ENCODE measurements at places on chromosomes 5 and 9. TPM values are rescaled to one million over a fixed set of nuclear protein-coding genes. Genes with fewer than 3 reads are reported as not detected.

Gene ANP32B
- total RNA-seq, result 9.4 TPM

Gene AGXT2
- total RNA-seq, result not detected

Gene GARNL3
- 5.0 TPM for total RNA-seq

Gene IFNA21
- total RNA-seq, result not detected

Gene C9orf153
- total RNA-seq, result not detected

Gene DOCK8
- not detected for total RNA-seq

GRCh38 chr9:79946712-79947111 is 374.9 kb downstream of the TLE4 start:
- no peaks in the 10 kb centered on the region for H3K36me3 ChIP-seq
- H3K4me3 ChIP-seq, result no peak overlapping the region
- no peaks in the 10 kb centered on the region for H3K27me3 ChIP-seq
- peaks cover 2% of the 10 kb centered on the region for H3K4me1 ChIP-seq
- no peak overlapping the region for H3K27ac ChIP-seq

GRCh38 chr5:32646061-32646969 is 61.0 kb downstream of the SUB1 start:
- no peaks in the 10 kb centered on the region for H3K27me3 ChIP-seq
- H3K36me3 ChIP-seq, result no peaks in the 10 kb centered on the region
- no peak for DNase-seq
- no peak overlapping the region for H3K4me3 ChIP-seq

- peaks cover 8% of the 10 kb centered on the region for H3K4me1 ChIP-seq
- DNase-seq, result peak; percentile 56
- H3K4me3 ChIP-seq, result no peak within 1 kb of the TSS
- H3K27me3 ChIP-seq, result no peaks in the 10 kb centered on the region
- no peaks in the 10 kb centered on the region for H3K36me3 ChIP-seq
- no peak within 1 kb of the TSS for H3K27ac ChIP-seq
These were observed at the start of gene RANBP3L for GRCh38 chr5:36301858-36302603. TSS of gene RANBP3L (minus strand) at chr5:36301902. CDS start at chr5:36301416, 486 bp downstream.

DNA sequence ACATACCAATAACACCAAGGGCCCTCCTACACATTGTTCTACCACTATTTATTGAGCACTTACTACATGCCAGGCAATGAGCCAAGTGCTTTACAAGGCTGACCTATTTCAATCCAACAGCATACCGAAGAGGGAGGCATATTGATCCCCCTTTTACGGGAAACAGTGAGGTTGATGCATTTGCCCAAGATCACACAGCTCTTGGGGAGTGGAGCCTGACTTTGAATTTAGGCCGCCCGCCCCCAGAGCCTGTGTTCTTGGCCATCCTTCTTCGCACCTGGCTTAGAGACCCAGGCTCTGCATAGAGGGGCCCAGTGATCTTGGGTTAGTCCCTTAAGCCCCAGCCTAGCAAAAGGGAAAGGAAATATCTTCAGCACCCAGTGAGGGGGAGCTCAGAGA is 158.1 kb upstream of the IER5L start:
- no peaks in the 10 kb centered on the region for H3K36me3 ChIP-seq
- H3K4me1 ChIP-seq, result peaks cover 42% of the 10 kb centered on the region
- no peak overlapping the region for H3K4me3 ChIP-seq

GRCh38 chr9:33686942-33687341 is 108.4 kb upstream of the PRSS3 start:
- DNase-seq, result no peak
- no peak overlapping the region for H3K4me3 ChIP-seq
- H3K27me3 ChIP-seq, result peaks cover 13% of the 10 kb centered on the region

- no peak overlapping the region for H3K4me3 ChIP-seq
- no peak for DNase-seq
- no peak overlapping the region for H3K27ac ChIP-seq
- no peaks in the 10 kb centered on the region for H3K27me3 ChIP-seq
- H3K4me1 ChIP-seq, result peaks cover 9% of the 10 kb centered on the region
These were observed 2.4 kb upstream of the EXOC3 start for GRCh38 chr5:440401-441201.

DNA sequence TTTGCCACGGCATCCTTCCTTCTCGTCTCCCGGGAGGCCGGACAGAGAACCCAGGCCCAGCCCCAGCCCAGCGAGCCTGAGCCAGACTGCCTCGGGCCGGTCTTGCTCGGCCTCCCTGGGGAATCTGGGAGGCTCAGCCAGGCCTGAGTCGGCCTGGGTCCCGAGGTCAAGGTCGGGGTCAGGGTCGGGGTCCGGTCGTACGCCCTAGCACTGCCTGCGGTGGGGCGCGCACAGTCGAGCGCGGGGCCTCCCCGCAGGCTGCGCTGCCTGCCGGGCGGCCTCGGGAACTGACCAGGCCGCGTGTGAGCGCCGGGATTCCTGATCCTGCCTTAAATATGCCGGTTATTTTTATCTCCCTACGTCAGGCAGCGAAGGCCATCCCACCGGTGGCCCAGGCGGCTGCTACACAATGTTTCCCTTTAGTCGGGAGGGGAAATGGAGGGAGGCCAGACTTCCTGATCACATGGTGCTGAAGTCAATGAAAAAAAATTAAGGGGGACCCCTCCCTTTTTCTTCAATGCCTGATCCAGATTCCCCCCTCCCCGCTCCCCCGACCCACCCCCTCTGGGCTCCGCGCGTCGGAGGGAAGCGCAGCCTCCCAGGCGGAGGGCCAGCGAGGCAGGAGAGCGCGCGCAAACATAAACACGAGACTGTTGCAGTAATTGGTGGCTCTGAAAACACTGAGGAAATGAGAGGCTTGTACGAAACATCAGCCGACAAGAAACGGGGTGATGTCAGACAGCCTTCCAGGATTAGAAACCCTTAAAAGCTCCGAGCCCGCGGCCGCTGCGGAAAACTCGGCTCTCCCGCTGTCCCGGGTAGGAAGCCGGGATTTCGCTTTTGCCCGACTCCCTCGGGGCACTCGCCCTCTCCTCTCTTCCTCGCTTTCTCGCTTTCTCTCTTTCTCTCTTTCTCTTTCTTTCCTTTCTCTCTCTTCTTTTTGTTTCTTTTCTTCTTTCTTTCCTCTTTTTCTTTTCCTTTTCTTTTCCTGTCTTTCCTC is 148.2 kb upstream of the KLF4 start:
- no peaks in the 10 kb centered on the region for H3K36me3 ChIP-seq
- peak overlapping the region; percentile 37 for H3K4me3 ChIP-seq
- peak; percentile 98 for DNase-seq
- peaks cover 10% of the 10 kb centered on the region for H3K4me1 ChIP-seq

DNA sequence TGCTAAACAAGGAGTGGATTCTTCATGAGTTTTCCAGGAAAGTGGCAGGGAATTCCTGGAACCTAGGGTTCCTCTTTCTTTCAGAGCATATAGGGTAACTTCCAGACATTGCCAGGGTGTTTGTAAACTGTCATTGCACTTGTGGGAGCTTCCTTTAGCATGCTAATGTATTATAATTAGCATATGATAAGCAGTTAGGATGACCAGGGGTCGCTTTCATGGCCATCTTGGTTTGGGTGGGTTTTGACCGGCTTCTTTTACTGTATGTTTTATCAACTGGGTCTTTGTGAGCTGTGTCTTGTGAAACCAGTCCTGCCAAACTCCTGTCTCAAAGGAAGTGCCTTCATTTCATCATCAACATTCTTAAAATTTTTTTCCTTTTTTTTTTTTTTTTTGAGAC is 11.9 kb upstream of the MELK start:
- peaks cover 5% of the 10 kb centered on the region for H3K4me1 ChIP-seq
- H3K4me3 ChIP-seq, result no peak overlapping the region
- H3K27ac ChIP-seq, result no peak overlapping the region
- DNase-seq, result peak; percentile 40

- no peaks in the 10 kb centered on the region for H3K27me3 ChIP-seq
- H3K4me1 ChIP-seq, result no peaks in the 10 kb centered on the region
- H3K4me3 ChIP-seq, result no peak overlapping the region
- H3K27ac ChIP-seq, result no peak overlapping the region
These were observed 1.7 kb upstream of the MRNIP start for GRCh38 chr5:179860301-179860700.

- no peaks in the 10 kb centered on the region for H3K27me3 ChIP-seq
- H3K36me3 ChIP-seq, result no peaks in the 10 kb centered on the region
- no peak overlapping the region for H3K4me3 ChIP-seq
- DNase-seq, result peak; percentile 78
- peak overlapping the region; percentile 97 for H3K27ac ChIP-seq
- peaks cover 49% of the 10 kb centered on the region for H3K4me1 ChIP-seq
These were observed 7.8 kb upstream of the TGFBI start for GRCh38 chr5:136021016-136021405.

- H3K27ac ChIP-seq, result no peak overlapping the region
- H3K4me3 ChIP-seq, result no peak overlapping the region
- H3K4me1 ChIP-seq, result no peaks in the 10 kb centered on the region
- DNase-seq, result no peak
- H3K27me3 ChIP-seq, result no peaks in the 10 kb centered on the region
- H3K36me3 ChIP-seq, result no peaks in the 10 kb centered on the region
These were observed 15.8 kb upstream of the NIPAL4 start for GRCh38 chr5:157444224-157444623.

GRCh38 chr5:53311681-53312080 is 168.7 kb upstream of the FST start:
- no peak for DNase-seq
- H3K4me3 ChIP-seq, result no peak overlapping the region

DNA sequence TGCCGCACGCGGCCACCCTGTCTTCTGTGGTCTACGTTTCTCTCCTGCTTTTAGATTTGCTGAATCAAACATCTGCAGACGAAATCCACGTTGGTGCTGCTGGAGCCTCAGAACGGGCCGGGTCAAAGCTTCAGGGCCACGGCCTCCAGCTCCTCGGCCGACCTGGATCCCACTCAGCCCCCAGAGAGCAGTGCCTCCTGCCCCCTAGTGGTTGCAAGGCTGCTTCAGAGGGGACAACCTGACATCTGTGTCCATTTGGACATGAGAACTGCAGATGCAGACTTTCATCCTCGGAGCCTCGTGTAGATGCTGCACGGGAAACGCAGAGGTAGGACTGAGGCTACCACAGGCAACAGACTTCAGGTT is 23.0 kb upstream of the SLC6A3 start:
- DNase-seq, result no peak
- no peaks in the 10 kb centered on the region for H3K4me1 ChIP-seq
- no peaks in the 10 kb centered on the region for H3K27me3 ChIP-seq
- H3K27ac ChIP-seq, result no peak overlapping the region
- H3K36me3 ChIP-seq, result peaks cover 79% of the 10 kb centered on the region

GRCh38 chr5:65029178-65029577 is 260.4 kb downstream of the CWC27 start:
- H3K27ac ChIP-seq, result no peak overlapping the region
- peak; percentile 65 for DNase-seq
- no peaks in the 10 kb centered on the region for H3K27me3 ChIP-seq
- no peaks in the 10 kb centered on the region for H3K36me3 ChIP-seq

GRCh38 chr9:133948561-133949485 is 43.3 kb downstream of the VAV2 start:
- no peaks in the 10 kb centered on the region for H3K27me3 ChIP-seq
- H3K27ac ChIP-seq, result no peak overlapping the region
- peak; percentile 17 for DNase-seq
- H3K4me3 ChIP-seq, result no peak overlapping the region

GRCh38 chr5:33901156-33901555 is 9.4 kb upstream of the ADAMTS12 start:
- H3K4me1 ChIP-seq, result peaks cover 3% of the 10 kb centered on the region
- no peaks in the 10 kb centered on the region for H3K36me3 ChIP-seq
- no peak overlapping the region for H3K4me3 ChIP-seq
- no peaks in the 10 kb centered on the region for H3K27me3 ChIP-seq
- H3K27ac ChIP-seq, result peak overlapping the region; percentile 78

- no peaks in the 10 kb centered on the region for H3K36me3 ChIP-seq
- no peak overlapping the region for H3K27ac ChIP-seq
- H3K4me1 ChIP-seq, result no peaks in the 10 kb centered on the region
- no peak for DNase-seq
- no peak overlapping the region for H3K4me3 ChIP-seq
These were observed 310.2 kb downstream of the PDE4D start for GRCh38 chr5:59583151-59583809.

DNA sequence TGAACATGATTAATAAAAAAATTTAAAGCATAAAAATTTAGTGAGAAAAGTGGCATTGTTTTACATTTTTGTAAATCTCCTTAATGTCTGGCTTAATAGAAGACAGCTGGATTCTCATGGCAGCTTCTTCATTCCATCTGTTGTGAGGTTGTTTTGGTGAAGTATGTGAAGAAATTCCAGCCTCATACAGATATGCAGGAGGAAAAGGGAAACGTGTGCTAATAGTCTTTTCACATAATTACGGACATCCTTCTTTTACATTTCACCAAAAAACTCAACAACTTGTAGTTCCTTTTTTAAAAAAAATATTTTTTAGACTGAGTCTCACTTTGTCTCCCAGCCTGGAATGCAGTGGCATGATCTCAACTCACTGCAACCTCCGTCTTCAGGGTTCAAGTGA is 46.9 kb downstream of the HACD4 start:
- peaks cover 20% of the 10 kb centered on the region for H3K4me1 ChIP-seq
- H3K4me3 ChIP-seq, result no peak overlapping the region
- peak overlapping the region; percentile 57 for H3K27ac ChIP-seq
- no peaks in the 10 kb centered on the region for H3K36me3 ChIP-seq
- DNase-seq, result peak; percentile 41
- H3K27me3 ChIP-seq, result no peaks in the 10 kb centered on the region

DNA sequence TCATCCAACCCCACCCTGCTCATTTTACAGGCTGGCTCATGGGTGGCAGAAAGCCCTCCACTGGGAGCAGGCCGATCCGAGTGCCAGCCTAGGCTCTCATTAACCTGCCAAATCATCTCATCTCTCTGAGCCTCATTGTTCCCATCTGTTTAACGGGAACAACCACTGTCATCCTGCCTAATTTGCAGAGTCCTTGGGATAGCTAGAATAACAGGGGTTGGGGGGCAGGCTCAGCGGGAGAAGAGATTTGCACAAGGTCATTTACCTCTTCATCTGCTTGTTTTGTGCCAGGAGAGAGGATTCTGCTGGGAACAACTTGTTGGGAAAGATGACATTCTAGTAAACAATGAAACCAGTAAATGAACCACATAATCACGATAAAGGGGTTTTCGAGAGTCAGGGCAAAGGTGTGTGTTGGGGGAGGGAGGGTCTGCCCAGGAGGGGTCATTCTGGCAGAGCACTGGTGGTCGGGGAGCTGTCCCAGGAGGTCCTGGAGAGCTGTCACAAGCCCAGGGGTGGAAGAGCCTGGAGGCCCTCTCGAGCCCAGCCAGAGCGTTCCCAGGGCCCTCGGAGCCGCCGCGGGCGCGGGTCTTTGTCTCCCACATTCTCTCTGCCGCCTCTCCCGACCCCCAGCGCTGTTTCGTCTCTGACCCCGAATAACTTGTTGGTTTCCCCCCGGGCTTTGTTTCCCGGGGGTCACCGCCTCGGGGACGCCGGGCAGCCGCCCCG is 22.8 kb upstream of the NDST1 start:
- H3K27me3 ChIP-seq, result no peaks in the 10 kb centered on the region
- no peaks in the 10 kb centered on the region for H3K36me3 ChIP-seq
- DNase-seq, result no peak
- peak overlapping the region; percentile 99 for H3K27ac ChIP-seq
- peak overlapping the region; percentile 99 for H3K4me3 ChIP-seq
- H3K4me1 ChIP-seq, result peaks cover 27% of the 10 kb centered on the region

- no peaks in the 10 kb centered on the region for H3K27me3 ChIP-seq
- DNase-seq, result no peak
- H3K36me3 ChIP-seq, result no peaks in the 10 kb centered on the region
- no peaks in the 10 kb centered on the region for H3K4me1 ChIP-seq
These were observed 510.0 kb downstream of the KCTD16 start for GRCh38 chr5:144680711-144681110.
